Stimulated activated CD8-positive, alpha-beta memory T cell treated with anti-CD3 and anti-CD28 coated beads, Interleukin-15, amount 100 ng/mL, for 4 hours (primary cell): ENCODE measurements at places on chromosomes 11 and 22.

GRCh38 chr11:106306942-106307341 is 229.5 kb downstream of the AASDHPPT start:
- no peak for DNase-seq

DNA sequence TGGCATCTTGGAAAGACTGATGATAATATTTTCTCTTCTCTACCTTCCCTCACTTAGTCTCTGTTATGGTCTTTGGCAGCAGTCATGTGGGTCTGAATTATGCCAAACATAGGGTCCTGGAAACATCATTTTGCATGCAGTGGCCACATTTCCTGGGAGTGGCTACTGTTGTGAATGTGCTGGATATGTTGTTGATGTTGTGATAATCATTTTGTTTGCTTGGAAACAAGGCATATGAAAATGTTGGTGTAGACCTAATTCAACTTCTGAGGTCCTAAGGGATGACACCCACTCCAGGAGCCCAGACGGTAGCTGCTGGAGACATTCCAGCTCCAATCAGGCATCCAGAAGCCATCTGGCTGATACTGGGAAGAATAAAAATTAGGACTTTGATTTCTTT is 109.7 kb downstream of the DCDC1 start:
- DNase-seq, result no peak

DNA sequence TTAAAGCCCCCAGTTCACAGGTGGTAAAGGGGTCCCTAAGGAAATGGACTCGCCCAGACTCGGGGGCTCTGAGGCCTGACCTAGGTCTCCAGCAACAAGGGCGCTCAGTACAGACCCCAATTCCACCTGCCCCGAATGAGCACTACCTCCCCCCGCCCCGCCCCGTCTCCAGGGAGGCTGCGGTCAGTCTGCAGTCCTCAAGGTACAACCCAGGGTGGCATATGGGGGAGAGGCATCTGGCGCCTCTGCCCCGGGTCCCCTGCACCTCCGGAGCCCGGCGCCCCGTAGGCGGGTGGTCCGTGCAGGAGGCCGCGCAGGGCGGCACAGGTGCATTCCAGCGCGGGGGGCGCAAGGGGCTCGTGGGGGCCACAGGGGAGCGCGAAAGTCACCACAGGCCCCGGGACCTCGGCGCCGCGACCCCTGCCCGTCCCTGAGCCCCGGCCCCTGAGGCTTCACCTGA is 361 bp downstream of the CTSD start:
- DNase-seq, result no peak

DNA sequence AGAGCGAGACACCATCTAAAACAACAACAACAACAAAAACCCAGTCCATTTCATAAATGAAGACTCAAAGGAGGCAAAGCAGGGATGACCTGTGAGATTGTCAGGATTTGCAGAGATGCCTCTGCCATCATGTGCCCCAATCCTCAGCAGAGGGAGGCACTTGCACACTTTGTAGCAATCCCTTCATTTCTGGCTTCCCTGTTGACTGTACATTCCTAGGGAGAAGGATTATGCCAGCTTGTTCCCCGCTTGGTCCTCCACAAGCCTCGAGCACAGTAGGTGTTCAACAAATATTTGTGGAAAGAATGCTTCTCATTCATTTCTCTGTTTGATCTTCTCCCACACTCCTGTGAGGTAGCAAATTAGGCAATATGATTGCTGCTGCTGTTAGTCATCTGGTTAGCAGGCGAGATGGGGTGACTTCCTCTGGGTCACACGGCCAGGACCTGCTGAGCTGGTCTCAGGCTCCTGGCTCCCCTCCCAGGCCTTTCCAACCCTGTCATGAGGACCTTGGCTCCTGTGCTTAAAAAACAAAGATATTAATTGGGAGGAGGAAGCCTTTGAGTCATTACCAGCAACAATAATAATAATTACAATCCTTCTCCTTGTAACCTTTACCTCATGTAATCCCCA is 34.1 kb downstream of the LIF start:
- DNase-seq, result no peak

GRCh38 chr22:33919391-33920196 is 682 bp downstream of the LARGE1 start:
- no peak for DNase-seq

- DNase-seq, result no peak
These were observed 52.3 kb upstream of the OR5P2 start for GRCh38 chr11:7849018-7849417.

DNA sequence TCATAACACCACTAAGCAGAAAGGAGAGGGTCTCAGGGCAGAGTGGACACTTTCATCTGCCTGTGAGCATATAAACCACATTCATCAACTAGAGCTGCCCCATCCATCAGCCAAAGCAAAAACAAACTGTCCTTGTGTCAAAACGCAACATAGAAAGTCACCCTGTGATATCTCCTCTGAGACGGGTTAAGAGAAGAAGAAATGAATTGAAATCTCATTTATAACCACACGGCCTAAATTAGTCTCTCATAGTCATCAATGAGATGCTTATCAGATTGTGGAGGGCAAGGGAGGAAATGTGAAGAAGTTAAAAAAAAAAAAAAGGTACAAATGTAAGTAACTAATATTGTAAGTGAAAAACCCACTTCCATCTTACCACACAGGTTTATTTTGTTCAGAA is 75.7 kb downstream of the SIK3 start:
- DNase-seq, result no peak

GRCh38 chr11:94400839-94401772 is at the start of gene GPR83:
GPR83 (minus strand) TSS chr11:94401419; CDS start chr11:94401247, 172 bp downstream.
- no peak for DNase-seq

GRCh38 chr22:45868571-45869339 is 108.2 kb downstream of the WNT7B start:
- DNase-seq, result no peak

DNA sequence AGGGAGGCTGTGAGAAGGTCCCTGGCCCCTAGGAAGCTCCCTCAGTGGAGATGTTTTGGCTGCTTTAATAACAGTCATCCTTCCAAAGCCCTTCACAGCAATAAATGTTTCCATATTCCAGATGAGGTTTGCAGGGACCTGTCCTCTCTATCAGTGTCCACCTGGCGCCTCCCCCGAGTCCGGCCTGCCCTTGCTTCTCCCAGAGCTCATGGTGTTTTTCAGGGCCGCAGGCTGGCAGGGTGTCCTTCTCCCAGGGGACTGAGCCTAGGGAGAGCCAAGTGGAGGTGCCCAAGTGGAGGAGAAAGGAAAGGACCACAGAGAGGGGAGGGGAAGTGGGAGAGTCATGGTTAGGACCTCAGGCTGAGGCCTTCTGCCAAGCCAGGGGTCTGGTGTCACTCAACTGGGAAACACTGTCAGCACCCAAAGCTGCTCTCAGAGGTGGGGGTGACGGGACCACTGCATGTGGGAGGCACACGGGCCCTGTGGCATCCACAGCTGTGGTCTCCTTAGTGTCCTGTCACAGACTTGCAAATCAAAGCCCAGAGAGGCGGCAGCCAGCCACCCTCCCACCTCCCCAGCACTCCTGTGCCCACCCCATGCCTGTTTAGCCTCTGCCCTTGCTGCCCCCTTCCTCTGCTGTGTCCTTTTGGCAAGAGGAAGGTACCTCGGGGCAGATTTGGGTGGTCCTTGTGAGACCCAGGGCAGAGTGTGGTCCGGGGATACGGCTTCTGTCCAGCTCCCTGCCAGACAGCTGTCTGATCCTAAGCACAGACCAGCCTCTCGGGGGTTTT is 6.4 kb downstream of the DERL3 start:
- no peak for DNase-seq

- DNase-seq, result no peak
These were observed 23.3 kb upstream of the MMP7 start for GRCh38 chr11:102553835-102554282.

GRCh38 chr11:76626921-76627401 is 43.6 kb downstream of the LRRC32 start:
- peak; percentile 12 for DNase-seq

DNA sequence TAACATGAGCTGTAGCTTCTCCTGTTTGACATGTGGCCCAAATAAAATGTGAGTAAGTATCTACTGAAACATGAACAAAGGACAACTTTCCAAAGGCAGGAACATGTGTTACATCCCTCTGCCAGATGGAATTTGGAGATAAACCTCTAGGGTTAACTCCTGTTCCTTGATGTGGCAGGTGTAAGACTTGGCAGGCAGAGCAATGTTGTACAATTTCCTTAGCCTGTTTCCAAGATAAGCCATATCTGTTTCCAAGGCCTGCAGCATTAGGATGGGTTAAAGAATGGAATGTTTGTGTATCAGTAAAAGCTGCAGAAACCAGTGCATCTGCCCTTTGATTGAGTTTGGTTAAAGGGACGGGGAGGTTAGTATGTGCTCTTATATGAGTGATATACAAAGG is 8.8 kb upstream of the DNAJB13 start:
- DNase-seq, result no peak

- no peak for DNase-seq
These were observed 120.2 kb upstream of the SNX19 start for GRCh38 chr11:131036514-131036913.

- no peak for DNase-seq
These were observed 56.3 kb upstream of the ZBTB44 start for GRCh38 chr11:130370845-130371590.

DNA sequence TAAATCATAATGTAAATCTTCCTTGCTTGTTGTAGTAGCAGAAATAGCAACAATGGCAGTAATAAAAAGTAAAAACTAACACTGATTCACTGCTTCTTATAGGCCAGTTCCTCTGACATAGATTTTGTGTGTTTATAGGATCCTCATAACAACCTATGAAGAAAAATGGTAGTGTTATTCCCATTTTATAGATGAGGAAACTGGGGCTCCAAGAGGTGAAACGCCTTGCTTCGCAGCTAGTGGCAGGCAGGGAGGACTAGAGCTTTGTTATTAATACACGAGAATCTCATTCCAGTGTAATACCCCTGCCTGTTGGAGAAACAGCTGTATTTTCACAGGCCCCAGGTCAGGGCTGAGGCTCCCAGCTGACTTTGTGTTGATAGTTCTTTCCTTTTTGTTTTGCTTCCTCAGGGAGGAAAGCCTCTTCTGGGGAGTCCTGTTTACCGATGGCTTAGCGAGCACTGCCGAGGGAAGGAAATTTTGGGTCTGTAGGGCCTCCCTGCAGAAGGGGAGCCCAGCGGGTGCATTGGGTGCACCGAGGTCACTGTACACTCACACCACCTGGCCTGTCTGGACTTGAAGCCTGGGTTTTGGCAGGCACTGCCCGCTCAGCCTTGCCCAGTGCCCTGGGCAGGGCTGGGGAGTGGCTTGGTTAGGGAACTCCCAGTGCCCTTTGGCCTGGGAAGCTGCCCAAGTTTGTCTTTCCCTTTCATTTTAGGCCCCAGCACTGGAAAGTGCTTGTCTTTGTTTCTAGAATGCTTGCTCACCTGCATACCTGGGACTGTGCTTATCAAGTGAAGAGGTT is 13.5 kb downstream of the KIAA1671 start:
- no peak for DNase-seq

- DNase-seq, result no peak
These were observed 66.2 kb downstream of the DHCR7 start for GRCh38 chr11:71381781-71382505.

- DNase-seq, result no peak
These were observed 499.8 kb upstream of the CHORDC1 start for GRCh38 chr11:90722552-90723190.

DNA sequence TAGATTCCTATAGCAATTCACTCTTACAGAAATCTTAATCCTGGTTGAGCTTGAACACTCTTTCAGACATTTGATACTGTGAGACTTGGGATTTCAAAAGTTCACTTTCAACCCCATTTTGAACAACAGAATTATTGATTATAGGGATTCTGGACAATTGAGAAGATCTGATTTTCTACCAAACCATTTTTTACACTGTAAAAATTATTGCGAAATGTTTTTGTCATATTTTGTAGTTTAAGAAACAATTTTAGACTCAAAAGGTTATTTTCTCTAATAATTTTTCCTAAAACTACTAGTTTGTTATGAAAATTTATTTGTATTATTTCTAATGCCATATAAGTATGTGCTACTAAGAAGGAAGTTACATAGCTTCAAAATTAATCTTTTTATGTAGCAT is 36.4 kb downstream of the PIWIL4 start:
- no peak for DNase-seq

GRCh38 chr11:96052921-96053651 is 129.2 kb upstream of the MTMR2 start:
- DNase-seq, result no peak

- no peak for DNase-seq
These were observed 714 bp downstream of the TRIM29 start for GRCh38 chr11:120137187-120137610.

GRCh38 chr11:26470992-26471391 is 101.1 kb downstream of the MUC15 start:
- DNase-seq, result no peak

GRCh38 chr11:102168481-102168880 is 58.2 kb downstream of the YAP1 start:
- no peak for DNase-seq

GRCh38 chr11:108606495-108607160 is 13.1 kb upstream of the EXPH5 start:
- no peak for DNase-seq

DNA sequence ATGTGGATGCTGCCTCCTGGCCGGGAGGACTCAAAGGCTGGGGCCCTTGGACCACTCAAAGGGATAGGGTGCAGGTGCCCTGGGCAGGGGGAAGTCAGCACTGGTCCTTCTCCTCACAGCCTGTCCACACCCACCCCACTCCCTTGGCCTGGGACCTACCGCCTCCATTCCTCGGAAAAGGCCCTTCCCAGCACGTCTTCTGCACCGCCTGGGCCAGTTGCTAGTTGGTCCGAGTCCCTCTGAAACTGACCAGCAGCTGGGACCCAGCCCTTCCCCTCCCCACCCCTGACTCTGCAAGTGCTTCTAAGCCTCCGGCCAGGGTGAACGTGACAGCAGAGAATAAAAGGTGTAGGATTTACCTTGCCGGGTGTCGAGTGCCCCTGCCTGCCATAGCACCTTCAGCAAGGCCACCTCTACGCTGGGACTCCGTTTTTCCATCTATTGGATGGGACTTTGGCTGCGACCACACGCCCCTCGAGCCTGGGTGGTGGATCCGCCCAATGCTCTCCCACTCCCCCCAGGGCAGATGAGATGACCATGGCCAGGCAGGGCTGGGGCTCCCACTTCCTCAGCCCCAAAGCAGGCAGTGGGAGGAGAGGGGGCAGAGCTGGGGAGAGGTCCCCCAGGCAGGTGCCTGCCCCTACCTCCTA is 37.3 kb downstream of the OSBPL5 start:
- DNase-seq, result no peak

DNA sequence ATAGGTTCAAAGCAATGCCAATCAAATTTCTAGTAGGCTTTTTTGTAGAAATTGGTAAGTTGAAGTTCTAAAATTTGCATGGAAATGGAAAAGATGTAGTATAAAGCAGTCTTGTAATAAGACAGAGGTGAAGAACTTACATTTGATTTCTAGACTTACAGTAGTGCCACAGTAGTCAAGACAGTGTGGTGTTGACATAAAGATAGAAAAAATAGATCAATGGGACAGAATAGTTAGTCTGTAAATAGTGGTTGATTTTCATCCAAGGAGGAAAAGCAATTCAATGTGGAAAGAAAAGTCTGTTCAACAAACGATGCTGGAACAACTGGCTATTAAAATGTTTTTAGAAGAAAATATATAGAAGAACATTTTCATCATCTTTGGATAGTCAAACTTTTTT is 67.9 kb downstream of the CHRDL2 start:
- DNase-seq, result no peak

- DNase-seq, result no peak
These were observed 619.9 kb downstream of the CNTN5 start for GRCh38 chr11:99640671-99641070.

GRCh38 chr11:26106726-26107125 is 225.2 kb upstream of the ANO3 start:
- DNase-seq, result no peak
